ENCODE measurements at places on chromosomes 16 and 17. TPM values are rescaled to one million over a fixed set of nuclear protein-coding genes. Genes with fewer than 3 reads are reported as not detected.

DNA sequence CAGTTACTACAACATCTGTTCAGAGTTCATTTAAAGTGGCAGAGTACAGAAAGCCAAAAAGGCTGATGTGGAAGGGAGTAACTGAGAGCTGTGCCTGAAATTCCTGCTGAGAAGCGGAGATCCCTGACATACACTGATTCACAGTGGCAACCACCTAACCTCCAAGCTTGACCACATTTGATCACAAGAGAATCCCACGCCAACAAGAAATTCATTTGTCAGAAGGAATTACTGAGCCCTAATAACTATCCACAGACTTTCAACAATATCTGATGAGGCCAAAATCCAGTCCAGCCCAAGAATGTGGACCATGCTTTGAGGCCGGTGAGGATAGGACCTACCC, 168.5 kb upstream of the RPH3AL start:
- no peak overlapping the region for H3K27ac ChIP-seq
- H3K27me3 ChIP-seq = no peaks in the 10 kb centered on the region
- no peaks in the 10 kb centered on the region for H3K4me1 ChIP-seq
- no peak overlapping the region for H3K4me3 ChIP-seq

GRCh38 chr17:55340176-55340575, 75.4 kb downstream of the HLF start:
- DNase-seq = no peak
- H3K27ac ChIP-seq = no peak overlapping the region
- H3K4me1 ChIP-seq = 0 out of 2 replicates have a peak, but pooled peaks cover 3% of the 10 kb centered on the region
- no peaks in the 10 kb centered on the region for H3K36me3 ChIP-seq
- no peaks in the 10 kb centered on the region for H3K27me3 ChIP-seq
- H3K4me3 ChIP-seq = no peak overlapping the region

The SYT17 gene
- total RNA-seq = 5.6 TPM

The DLX3 gene
- total RNA-seq = 0.15 TPM

GRCh38 chr16:8342276-8342675, 248.0 kb downstream of the TMEM114 start:
- H3K27me3 ChIP-seq = no peaks in the 10 kb centered on the region
- no peaks in the 10 kb centered on the region for H3K36me3 ChIP-seq
- no peak overlapping the region for H3K4me3 ChIP-seq
- H3K4me1 ChIP-seq = no peaks in the 10 kb centered on the region

The CHST4 gene
- total RNA-seq = 12.1 TPM

GRCh38 chr16:67165121-67166078, 855 bp downstream of the HSF4 start:
- peak; percentile 72 for DNase-seq
- no peak overlapping the region for H3K27ac ChIP-seq
- H3K27me3 ChIP-seq = peaks cover 98% of the 10 kb centered on the region
- H3K4me1 ChIP-seq = peaks cover 41% of the 10 kb centered on the region
- peak overlapping the region; percentile 19 for H3K4me3 ChIP-seq

DNA sequence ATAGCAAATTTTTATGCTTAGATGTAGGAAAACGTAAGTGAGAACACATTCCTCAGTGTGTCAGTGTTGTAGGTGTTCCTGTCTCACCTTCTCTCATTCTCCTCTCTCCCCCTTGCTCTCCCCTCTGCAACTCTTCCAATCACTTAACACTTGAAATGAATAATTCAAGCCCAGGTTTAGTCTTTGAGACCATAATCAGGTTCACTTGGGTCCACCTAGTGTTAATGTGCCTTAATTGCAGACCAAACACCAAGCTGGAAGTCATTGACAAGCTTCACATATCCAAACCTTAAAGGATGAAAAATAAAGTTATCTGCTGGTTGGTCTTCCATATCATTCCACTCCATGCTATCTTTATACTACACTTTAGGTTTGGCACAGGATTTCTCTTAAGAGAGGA, 37.0 kb downstream of the STXBP4 start:
- H3K27ac ChIP-seq = no peak overlapping the region
- H3K36me3 ChIP-seq = no peaks in the 10 kb centered on the region
- H3K4me3 ChIP-seq = no peak overlapping the region

Measured in H1 (cell line).